NCI-H187 (cell line): ENCODE measurements at places on chromosomes 11 and 22.

DNA sequence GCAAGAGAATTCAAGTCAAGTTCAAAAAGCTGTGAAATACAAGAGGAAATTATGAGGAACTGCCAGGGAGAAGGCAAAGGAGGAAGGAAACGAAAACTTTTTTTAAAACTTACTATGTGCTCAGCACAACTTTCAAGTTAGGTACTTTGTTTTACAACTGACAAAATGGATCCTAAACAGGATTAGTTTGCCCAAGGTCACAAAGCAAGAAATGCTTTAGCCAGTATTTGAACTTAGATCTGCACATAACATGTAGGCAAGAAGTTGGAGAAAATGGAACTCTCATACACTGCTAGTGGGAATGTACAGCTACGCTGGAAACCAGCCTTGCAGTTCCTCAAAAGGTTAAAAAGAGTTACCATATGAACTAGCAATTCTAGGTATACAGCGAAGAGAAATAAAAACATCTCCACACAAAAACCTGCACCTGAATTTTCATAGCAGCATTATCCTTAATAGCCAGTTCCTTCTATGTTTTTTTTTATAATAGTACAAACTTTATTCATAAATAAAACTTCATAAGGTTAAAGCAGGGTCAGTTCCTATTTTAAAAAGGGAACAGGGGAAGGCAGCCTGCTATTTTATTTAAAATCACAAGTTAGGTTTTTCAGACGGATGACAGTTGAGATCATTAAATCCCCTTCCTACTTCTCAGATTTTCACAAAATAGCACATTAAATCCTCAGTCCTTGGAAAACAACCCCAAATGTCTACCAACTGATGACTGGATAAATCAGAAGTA is 19.2 kb downstream of the DDX6 start:
- no peak for DNase-seq

DNA sequence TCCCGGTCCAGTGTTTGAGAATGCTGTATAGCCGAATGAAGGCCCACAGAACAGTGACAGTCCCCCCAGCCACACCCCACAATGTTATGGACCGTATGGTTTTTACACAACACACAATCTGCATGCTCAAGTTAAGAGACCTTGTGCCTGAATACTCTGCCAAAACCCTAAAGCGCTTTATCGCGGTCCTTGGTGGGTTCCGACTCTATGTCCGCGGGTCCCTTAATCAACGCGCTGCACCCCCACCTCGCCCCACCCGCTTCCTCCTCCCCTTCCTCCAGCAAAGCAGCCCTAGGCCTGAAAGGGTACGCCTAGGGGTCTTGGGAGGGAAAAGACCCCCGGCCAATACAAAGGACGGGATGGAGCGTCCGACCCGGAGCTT is 442 bp downstream of the COPB1 start:
- no peak for DNase-seq

GRCh38 chr22:49302150-49302460 is 525.6 kb downstream of the BRD1 start:
- DNase-seq: no peak

GRCh38 chr11:95556011-95556341 is 233.6 kb downstream of the FAM76B start:
- no peak for DNase-seq

- no peak for DNase-seq
Measured at GRCh38 chr22:27032091-27032761, 374.8 kb downstream of the MIAT start.

DNA sequence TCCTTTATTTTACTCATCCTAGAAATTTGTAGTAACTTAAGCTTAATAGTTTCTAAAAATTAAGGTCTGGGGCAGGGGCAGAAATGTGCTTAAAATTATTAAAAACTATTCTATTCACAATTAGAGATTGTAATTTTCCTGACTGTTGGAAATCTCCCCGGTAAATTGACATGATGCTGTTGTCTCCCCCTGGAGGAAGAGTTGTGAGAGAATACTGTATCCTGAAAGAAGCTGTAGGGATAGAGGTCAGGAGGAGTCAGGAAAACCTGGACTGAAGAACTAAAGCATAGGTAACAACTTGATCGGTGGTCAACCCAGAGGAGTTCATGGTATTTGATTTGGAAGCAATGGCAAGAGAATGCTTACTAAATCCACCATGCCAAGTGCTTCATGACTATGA is 16.2 kb upstream of the ESAM start:
- DNase-seq: no peak

- no peak for DNase-seq
Measured at GRCh38 chr22:47776329-47776728, 1013.9 kb downstream of the TBC1D22A start.

DNA sequence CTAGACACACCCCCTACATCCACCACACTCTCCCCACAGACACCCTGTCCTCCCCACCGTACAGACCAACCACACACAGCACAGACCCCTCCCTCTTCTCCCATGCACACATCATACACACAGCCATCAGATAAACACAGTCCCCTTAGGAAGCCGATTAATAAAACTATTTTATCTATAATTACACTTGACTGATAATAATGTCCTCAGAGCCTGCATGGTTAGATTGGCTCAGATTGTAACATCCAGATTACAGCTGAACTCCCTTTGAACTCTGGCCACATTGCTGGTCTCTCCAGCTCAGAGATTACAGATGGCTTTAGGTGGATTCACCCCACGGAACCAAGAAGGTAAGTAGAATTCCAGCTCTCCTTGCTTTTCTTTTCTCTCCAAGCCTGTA is 9.5 kb upstream of the ELF5 start:
- DNase-seq: no peak
